ENCODE measurements at places on chromosomes 2 and 18. TPM values are rescaled to one million over a fixed set of nuclear protein-coding genes. Genes with fewer than 3 reads are reported as not detected.
A peak's percentile ranks its signal among the peaks of the same experiment; 100 is the strongest.

DNA sequence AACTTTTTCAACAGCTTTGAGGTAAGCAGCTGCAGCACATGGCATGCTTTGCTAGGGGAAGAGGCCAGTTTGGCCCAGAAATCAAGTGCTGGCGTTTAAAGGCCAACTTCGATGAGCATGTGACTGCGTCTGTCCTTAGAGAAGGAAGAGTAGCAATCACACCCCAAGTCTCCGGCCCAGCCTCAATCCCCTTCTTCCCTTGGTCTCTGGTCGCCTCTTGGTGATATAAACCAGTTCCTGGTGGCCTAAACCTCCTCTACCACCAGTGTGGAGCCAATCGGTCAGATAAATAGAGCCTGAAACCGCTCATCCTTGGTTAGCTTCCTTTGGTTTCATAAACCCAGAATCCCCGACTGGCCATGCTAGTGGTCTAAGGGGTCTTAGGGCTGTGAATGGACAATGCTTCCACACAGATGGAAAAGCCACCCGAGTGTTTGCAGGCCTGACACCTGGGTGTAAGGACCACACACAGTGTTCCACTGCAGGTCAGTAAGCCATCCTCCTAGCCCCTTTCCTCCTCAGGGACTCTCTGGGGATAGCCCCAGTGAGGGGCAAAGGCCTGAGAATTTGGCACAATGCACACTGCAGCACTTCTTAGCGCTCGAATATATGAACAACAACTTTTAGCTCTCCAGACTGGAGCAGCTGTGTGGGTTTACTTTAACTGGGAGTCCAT is 23.0 kb upstream of the COX7A2L start:
- peak; percentile 26 for DNase-seq

- DNase-seq: no peak
Measured at GRCh38 chr2:189127756-189128155, 51.8 kb downstream of the COL5A2 start.

DNA sequence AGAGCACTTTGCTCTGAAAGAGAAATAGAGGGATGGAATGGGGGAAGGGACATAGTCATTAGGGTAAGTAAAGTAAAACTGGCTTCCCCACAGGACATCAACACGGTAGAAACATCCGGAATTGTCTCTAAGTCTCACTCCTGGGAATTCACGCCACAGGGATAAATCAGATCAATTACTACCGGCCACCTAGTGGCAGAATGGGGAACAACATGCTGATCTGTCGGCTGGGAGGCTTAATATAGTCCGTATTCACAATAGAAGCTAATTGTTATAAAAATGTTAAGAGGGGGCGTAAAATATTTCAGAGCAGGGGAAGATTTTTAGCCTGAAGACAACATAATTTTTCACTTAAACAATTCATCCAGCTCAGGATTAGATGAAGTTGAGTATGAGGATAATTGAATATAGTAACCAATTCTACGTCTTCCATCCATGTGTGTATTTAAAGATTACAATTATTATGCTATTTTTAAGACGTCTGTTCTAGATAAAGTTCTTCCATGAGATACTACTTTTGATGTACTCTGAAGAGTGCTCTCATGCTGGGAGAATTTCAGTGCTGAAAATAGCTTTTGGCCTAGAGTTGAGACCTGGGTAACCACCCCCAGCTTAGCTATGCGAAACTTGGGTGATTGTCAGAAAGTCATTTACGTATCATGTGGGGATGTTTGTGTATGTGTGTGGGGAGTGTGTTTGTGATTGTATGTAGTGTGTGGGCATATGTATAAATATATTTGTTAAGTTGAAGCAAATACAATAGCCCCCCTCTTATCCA is 65.7 kb downstream of the LRRTM1 start:
- no peak for DNase-seq

DNA sequence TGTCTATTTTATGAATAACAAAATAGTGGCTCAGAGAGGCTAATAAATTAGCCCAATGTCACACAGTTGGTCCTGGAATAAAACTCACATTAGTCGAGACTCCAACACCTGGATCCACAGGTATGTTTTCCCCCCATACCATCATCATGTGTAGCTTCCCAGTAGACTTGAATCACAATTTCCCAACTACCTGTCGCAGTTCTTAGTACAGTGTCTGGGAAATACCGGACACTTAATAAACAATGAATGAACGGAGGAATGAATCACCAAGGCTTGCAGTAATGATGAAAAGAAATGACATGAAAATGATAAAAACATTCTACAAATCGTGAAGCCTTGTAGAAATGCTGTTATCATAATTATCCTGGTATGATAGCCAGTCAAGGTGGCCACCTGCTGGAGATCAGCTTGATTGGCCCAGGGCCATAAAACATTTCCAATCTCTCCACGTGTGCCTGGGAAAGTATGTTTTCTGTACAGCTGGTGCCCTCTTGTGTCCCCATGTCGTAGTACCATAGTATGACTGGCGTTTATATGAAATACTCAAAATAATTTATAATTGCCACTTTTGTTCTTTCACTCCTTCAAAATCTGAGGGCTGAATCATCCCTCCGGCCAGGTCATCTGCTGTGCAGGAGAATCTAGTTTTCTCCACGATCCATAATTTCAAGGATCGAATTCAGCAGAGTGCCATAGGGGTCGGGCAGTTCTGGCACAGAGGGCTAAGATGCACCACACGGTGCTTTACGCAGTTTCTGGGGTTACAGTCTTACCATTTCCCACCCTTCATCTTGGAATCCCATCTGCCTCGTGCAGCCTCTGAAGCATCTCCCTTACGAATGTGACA is 95.4 kb downstream of the LAMA1 start:
- DNase-seq: no peak

GRCh38 chr2:112001136-112001715 is 53.8 kb upstream of the TMEM87B start:
- DNase-seq: no peak

GRCh38 chr2:169237286-169237685 is 125.0 kb downstream of the LRP2 start:
- DNase-seq: no peak

GRCh38 chr18:5422626-5423025 is 121.2 kb downstream of the EPB41L3 start:
- DNase-seq: no peak

GRCh38 chr2:126810001-126810400 is 88.7 kb upstream of the TEX51 start:
- DNase-seq: no peak

DNA sequence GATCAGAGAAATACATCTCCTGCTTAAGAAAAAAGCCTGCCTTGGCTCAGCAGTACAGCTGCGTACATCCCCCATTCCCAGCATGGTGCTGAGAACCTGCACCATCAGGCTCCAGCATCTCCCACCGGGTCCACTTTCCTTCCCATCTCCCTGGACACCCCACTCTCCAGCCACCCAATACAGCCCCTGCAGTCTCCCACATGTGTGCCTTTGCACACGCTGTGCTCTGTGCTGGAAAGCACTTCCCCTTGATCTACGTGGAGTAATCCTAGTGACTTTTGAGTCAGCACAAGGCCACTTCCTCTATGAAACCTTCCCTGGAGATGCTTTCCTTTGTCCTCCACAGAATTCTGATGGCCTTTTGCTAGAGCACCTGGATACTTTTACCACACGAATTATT is 17.0 kb downstream of the STAT1 start:
- DNase-seq: no peak

GRCh38 chr2:64141674-64142405 is 2.4 kb downstream of the PELI1 start:
- no peak for DNase-seq

DNA sequence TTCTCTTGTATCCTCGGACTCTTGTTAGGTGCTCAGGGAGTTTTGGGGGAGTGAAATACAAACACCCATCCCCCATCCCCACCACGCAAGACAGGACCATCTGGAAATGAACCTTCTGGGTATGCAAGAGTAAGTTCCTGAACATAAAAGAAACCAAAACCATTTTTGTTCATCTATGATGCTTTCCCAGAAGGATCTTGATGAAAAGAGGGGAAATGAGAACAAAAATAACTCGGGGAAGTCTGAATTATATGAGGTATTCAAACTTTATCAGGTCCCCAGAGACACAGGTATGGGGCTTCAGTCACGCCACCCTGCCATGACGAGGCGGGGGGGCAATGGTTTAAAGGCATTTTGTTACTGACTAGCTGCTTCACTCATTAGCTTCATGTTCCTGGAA is 68.6 kb upstream of the DNMT3A start:
- DNase-seq: no peak

- DNase-seq: peak; percentile 16
Measured at GRCh38 chr2:23404426-23404825, 19.4 kb downstream of the KLHL29 start.

DNA sequence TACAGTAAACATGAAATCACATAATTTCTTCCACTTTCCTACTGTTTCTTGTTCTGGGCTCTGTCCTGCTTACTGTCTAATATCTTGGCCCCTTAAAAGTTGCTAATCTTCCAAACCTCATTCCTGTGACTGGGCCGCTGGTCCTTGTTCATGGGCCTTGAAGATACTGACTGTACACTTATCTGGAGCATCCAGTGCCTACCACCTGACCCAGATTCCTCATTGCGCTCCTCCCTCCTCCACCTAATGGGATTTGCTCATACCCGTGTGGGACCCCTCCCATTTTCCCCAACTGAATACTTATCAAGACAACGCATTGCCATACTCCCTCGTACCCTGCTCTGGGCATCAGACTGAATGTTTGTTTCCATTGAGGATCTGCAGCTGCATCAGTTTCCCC is 6.1 kb upstream of the IL37 start:
- no peak for DNase-seq

DNA sequence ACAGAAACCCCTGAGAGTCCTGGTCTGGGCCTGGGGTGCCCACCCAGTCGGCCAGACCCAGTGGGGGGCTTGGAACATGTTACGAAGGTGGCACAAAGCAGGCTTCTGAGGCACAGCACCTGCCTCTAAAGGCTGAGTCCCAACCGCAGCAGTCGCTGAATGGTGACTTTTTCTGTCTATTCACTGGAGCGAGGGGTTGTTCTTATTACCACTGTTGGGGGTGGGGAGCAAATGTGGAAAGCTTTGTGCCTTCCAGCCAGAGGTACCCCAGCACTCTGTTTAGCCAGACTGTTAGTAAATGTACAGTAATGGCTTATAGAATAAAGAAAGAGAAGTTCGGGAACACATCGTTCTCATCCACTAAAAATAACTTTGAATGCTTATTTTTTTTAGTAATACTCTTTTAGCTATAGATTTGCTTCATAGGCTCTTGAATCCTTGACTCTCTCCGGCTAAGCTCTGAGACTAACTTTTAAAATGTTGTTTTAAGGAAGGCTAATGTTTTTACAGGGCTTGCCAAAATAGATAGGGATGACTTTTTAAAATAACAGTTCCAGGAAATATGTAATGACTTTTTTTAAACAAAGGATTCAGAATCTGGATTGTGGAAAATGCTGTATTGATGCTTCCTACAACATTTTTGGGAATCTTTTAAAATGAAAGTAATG is 23.4 kb upstream of the PTPN2 start:
- DNase-seq: no peak

DNA sequence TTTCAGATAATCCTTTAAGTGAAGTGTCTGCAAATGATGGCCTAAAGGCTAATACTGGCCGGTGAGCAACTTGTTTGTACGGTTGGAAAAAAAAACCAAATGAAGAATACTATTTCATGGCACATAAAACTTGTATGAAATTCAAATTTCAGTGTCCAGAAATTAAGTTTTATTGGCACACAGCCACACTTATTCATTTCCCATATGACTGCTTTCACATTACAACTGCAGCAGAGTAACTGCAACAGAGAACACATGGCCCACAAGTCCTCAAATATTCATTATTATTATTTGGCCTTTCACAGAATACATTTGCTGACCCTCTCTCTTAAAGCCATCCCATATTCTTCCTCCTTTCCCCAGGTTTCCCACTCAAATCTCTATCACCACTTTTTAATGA is 1268.6 kb downstream of the LRP1B start:
- no peak for DNase-seq

DNA sequence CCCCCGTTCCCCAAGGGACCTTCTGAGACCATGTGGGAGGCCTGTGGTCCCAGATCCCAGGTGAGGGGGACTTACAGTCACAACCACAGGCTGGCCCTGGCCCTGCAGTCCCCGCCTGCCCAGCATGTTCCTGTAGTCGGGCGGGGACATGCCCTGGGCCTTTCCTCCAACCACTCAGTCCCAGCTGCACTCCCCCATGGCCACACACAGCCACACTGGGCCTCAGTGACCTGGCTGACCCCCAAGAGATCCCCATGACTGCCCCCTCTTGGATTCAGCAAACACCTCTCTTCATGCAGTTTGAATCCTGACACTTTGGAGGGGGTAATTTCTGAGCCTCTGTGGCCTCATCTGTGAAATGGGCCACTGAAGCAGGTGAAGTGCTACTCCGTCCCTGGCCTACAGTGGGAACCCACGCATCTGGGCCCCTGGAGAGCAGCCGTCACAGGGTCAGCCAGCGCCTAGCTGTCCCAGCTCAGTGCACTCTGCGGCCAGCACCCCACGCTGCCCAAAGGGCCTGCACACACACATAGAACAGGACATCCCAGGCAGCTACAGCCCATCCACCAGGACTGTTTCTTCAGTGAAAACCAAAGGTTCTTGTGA is 12.7 kb upstream of the ARHGEF4 start:
- DNase-seq: no peak

DNA sequence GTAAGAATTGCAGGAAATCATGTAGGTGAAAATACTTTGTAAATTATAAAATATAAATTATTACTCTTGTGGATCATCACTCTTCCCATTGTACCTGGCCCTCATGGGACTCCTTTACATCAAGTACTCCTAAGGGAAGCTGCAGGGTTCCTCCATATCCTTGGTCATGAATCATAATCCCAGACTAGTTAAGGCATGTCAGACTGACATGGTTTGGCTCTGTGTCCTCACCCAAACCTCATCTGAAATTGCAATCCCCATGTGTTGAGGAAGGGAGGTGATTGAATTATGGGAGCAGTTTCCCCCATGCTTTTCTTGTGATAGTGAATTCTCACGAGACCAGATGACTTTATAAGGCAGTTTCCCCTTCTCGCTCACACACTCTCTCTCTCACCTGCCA is 77.1 kb downstream of the CMPK2 start:
- DNase-seq: no peak

- no peak for DNase-seq
Measured at GRCh38 chr2:124810132-124810531, 785.0 kb downstream of the CNTNAP5 start.

- no peak for DNase-seq
Measured at GRCh38 chr2:19538411-19538963, 180.1 kb upstream of the OSR1 start.

DNA sequence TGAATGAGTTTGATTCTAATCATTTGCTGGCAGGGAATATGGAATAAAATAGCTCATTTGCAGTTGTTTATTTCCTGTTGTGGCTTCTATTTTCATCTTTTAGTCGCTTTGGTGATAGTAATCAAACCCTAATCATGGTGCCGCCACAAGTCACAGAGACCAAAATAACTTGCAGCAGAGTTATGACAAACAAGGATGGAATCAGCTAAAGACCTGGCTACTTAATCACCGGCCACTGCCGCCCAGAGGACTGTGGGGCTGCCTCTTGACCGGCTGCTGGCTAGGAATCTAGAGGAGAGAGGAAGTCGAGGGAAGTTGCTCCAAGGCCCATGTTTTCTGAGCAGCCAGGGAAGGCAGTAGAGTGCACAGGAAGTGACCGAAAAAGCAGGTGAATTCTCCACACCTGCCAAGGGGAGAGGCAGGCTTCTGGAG is 5.1 kb upstream of the SMAD7 start:
- no peak for DNase-seq

The NYAP2 gene
- not detected for total RNA-seq

The CAMKMT gene
- 10.2 TPM for total RNA-seq

The IL1RL1 gene
- total RNA-seq: 32.4 TPM

The NEURL3 gene
- total RNA-seq: not detected

The TEX44 gene
- not detected for total RNA-seq

The ANO7 gene
- 1.7 TPM for total RNA-seq

The TRIM54 gene
- total RNA-seq: not detected

The BCL11A gene
- 0.64 TPM for total RNA-seq

The CEP192 gene
- 13.5 TPM for total RNA-seq

All from mesenteric fat pad (tissue), 1 donor.